ENCODE measurements at places on chromosomes 13 and 19.

- no peak for DNase-seq
Observed at GRCh38 chr19:42149447-42150202, 17.4 kb upstream of the POU2F2 start.

DNA sequence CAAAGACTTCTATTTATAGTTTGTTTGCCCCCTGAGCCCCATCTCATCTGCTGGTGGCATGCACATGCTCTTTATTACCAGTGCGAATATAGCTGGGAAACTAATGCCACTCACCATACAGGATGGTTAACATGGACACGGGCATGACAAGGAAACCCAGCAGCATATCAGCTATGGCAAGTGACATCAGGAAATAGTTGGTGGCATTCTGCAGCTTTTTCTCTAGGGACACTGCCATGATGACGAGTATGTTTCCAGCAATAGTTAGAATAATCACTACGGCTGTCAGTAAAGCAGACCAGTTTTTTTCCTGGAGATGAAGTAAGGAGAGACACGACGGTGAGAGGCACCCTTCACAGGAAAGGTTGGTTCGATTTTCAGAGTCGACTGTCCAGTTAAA, 1.5 kb downstream of the HTR2A start:
- DNase-seq, result no peak

DNA sequence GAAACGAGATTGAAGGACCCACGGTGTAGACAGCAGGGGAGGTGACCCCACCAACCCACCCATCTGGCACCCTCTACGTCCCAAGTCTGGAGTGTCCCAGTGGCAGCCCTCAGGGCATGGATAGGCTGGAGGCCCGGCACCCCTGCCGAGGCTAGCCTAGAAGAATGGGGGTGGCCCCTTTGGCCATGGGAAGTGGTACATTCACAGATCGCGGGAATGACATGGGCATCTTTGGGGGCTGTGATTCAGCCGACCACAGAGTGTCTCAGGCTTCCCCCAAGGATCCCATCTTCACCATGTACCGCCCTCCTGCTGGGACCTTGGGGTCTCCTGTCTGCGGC, 11.3 kb upstream of the MKNK2 start:
- DNase-seq, result peak; percentile 18

DNA sequence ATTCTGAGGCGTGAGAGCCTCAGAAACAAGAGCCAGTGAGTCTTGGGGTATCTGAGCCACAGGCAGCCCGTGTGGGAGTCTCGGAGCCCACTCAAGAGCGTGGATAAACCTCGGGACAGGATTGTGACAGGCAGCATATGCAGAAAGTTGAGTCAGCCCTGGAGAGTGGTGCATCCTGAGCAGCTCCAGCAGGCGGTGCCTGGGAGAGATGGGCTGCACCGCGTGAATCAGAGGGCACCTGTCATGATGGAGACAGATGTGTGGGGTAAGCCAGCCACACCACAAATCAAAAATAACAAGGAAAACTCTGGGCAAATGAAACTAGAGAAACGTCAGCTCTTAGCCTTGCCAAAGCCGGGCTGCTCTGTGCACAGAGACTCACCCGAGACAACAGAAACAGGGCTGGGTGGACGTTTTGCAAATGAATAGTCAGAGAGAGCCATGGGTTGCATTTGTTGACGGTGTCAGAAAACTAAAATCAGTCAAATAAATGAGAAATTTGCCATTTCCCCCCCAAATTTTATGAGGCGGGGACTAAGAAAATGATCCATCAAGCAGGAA, 30.0 kb upstream of the POP4 start:
- no peak for DNase-seq

DNA sequence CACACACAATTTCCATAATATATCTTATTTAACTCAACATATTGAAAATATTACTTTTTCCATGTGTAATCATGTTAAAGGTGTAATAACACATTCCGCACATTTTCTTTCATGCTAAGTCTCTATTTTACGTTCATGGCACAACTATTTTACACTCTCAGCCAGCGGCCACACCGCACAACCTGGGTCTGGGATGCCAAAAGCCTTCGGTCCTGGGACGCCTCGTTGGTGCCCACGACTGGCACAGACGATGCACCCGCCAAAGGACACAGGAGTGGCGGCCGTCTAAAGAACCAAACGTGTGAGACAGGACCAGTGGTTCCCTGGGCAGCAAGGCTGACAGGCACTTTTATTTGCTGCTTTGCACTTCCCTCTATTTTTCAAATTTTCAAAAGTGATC, 10.0 kb upstream of the PROZ start:
- no peak for DNase-seq

DNA sequence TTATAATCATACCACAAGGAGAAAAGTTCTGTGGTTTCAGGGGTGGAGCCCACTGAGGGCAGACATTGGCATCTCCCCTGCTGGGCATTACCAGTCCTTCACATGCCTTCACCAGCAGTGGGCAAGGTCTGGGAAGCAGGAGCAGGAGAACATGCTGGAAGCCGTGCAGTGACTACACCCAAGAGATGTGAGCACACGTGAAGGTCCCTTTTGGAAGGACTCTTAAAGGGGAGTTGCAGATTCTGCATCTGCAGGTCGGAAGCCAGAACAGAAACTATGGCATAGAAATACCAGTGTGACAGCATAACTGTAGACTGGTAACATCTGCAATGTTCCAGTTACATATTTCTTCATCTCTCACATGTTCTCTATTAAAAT, 26.9 kb upstream of the KL start:
- no peak for DNase-seq

DNA sequence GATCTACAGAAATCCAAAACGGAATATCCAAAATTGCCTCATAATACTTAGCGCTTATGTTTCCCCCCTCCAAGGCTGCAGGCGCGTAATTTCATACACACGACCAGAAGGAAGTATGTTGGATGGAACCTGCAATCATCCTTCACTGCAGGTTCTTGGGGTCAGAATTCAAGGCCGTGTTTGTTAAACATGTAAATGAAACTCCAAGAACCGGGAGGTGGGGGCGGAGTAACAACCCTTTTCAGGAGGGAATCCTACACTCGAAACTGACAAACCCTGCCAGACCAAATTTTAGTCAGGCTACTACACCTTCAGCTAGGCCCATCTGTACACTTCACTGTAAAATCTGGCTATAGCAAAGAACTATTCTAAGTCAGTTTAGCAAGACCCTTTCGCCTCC, 1.3 kb downstream of the ZNF607 start:
- DNase-seq, result peak; percentile 6

DNA sequence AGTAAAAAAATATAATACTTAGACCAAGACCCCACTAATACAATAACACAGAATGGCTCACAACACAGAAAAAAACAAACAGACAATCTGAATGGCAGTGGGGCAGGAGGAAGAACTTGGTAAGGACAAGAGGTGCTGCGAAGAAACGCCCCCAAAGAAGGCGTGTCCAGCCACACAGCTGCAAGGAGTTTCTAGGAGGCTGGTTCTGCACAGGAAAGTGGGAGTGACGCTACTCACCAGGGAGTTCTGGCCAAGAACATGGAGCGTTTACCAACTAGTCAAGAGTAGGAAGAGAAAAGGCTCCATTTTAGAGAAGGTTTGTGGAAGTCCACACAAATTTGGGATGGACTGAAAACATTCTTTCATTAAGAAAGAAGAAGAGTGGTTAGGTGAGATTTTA, 95.3 kb upstream of the SLC15A1 start:
- no peak for DNase-seq

DNA sequence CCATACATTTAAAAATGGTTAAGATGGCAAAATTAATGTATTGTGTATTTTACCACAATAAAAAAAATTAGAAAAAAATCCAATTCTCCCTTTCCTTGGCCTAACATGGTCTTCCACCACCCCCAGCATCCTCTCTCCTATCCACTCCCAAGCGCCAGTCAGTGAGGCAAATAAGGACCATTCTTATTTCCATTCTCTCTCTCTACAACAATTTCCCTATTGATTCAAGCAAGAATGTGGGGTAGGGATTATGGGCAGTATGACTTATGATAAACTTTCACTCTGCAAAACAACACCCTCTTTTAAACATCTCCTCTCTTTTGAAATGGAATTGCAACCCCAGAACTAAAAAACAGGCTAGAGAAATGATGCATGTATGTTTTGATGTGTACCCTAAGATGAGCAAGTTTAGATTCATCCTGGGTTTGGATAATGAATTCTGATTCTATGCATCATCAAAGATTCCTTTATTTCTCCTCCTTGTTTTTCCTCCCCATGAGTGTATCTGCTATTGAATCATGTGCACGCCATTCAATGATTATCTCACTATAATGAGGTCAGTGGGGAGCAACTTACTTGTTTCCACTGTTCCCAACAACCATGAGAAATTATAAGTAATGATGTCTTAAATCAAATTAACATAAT, 3.5 kb downstream of the STARD13 start:
- DNase-seq, result no peak

DNA sequence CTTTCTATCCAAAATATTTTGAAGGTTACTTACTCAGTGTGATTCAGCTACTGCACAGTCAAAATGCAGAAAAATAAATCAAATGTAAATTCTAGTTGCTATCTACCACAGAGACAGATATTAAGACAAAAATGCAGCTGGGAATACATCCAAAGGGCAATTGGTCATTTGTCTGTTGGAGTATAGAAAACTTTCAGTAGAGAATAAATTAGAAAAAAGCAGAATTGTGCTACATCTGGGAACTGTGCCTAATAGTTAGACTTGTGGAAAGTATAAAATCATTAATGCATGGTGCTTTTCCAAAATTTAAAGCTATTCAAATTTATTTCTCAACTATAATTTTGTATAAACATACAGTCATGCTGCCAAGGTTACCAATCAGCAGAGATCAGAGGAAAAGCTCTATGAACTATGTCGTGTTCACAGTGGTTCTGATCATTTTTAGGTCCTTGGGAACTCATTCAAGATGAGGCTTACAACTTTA, 1635.8 kb downstream of the PCDH9 start:
- no peak for DNase-seq

- DNase-seq, result peak; percentile 43
Observed at GRCh38 chr19:48363500-48363809, 285 bp downstream of the TMEM143 start.

GRCh38 chr13:76812206-76812897, 73.9 kb downstream of the KCTD12 start:
- peak; percentile 18 for DNase-seq

- DNase-seq, result no peak
Observed at GRCh38 chr13:72757792-72758535, 23.7 kb downstream of the DIS3 start.

- DNase-seq, result no peak
Observed at GRCh38 chr13:95552208-95552538, 347 bp upstream of the CLDN10 start.

- no peak for DNase-seq
Observed at GRCh38 chr19:38429055-38429810, 3.2 kb upstream of the RASGRP4 start.

GRCh38 chr13:50386541-50387050, 371.4 kb downstream of the KCNRG start:
- peak; percentile 34 for DNase-seq

DNA sequence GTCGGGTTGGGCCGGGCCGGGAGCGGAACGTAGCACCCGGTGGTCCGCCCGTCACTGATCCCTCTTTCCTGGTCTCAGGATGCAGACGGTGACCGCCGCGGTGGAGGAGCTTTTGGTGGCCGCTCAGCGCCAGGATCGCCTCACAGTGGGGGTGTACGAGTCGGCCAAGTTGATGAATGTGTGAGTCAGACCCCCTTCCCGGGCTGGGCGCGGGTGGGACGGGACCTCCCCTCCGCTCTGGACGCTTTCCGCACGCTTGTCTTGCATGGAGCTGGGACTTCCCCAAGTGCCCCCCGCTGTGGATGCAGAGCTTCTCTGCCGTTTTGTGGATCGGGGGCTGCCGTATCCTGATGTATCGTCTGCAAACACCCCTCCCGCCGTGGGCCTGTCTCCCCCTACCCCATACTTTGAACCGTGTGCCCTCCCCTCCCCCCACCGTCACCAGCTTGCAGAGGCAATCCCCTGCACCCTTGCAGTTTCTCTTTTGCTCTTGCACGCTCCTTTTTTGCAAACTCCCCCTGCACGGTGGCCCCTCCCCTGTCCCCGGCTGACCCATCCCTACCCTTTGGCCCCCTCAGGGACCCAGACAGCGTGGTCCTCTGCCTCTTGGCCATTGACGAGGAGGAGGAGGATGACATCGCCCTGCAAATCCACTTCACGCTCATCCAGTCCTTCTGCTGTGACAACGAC, 669 bp downstream of the GADD45B start:
- DNase-seq, result peak; percentile 60

GRCh38 chr13:94548821-94549231, 47.1 kb downstream of the TGDS start:
- DNase-seq, result peak; percentile 78

DNA sequence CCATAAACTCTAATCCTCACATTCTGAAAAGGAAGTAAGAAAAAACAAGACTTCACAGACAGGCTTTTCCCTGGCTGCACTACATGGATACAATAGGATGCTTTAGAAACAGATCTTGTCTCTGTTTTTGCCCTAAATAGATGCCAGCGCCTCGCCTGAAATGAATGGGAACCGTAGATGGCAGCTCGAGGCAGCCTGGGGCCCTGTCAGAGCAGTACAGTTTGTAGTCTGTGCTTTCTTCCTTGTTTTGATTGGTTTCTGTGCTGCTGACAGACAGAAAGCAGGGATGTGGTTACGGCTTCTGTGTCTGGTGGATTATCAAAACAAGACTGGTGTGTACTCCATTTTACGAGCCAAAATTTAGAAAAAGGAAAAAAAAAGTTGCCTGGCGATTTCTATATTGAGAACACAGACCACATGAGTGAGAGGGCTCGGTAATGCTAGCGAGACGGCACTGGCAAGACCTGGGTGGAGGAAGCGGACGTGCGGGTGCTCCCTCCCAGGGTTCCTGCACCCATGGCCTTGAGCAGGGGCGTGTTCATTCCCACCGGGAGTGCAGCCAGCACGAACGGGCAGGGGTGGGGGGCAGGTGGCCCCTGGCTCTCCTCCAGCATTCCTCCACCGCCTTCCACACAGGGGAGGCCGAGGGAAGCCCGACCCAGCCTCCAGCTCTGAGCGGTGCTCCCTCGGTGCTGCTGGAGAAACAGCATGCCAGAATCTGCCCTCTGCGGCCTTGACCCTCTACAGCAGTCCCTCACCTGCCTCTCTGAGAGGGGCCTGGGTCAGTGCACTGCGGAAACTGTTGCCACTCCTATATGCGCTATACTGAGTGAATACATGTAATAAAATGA, 37.6 kb upstream of the C1QTNF9 start:
- DNase-seq, result peak; percentile 44
